ENCODE measurements at places on chromosomes 5 and 9. TPM values are rescaled to one million over a fixed set of nuclear protein-coding genes. Genes with fewer than 3 reads are reported as not detected.

Gene HMCN2
- 0.36 TPM for total RNA-seq

Gene FGD3
- not detected for total RNA-seq

DNA sequence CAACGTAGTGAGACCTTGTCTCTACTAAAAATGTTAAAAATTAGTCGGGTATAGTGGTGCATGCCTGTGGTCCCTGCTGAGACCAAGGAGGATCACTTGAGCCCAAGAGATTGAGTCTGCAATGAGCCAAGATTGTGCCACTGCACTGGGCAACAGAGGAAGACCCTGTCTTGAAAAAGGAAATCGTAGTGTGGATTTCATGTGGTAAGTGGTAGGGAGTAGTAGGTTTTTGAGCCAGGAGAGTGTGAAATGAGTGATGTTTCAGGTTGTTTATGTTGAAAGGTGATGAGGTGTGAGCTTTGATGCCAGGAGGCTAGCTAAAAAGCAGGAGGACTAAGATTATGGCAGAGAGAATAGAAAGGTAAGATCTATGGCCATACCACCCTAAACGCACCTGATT is 5.9 kb downstream of the MATR3 start:
- H3K27me3 ChIP-seq, result no peaks in the 10 kb centered on the region
- H3K4me1 ChIP-seq, result peaks cover 68% of the 10 kb centered on the region
- no peaks in the 10 kb centered on the region for H3K36me3 ChIP-seq

GRCh38 chr9:133202145-133202513 is 6.9 kb downstream of the OBP2B start:
- no peaks in the 10 kb centered on the region for H3K4me1 ChIP-seq
- no peaks in the 10 kb centered on the region for H3K36me3 ChIP-seq
- H3K27ac ChIP-seq, result no peak overlapping the region
- peaks cover 43% of the 10 kb centered on the region for H3K27me3 ChIP-seq
- DNase-seq, result no peak

GRCh38 chr9:128080206-128080605 is 12.2 kb downstream of the SLC25A25 start:
- no peak overlapping the region for H3K27ac ChIP-seq
- DNase-seq, result no peak
- no peaks in the 10 kb centered on the region for H3K27me3 ChIP-seq
- no peaks in the 10 kb centered on the region for H3K36me3 ChIP-seq

GRCh38 chr5:160506006-160507004 is 84.7 kb downstream of the PTTG1 start:
- peaks cover 41% of the 10 kb centered on the region for H3K27me3 ChIP-seq
- DNase-seq, result no peak
- H3K4me3 ChIP-seq, result no peak overlapping the region
- no peak overlapping the region for H3K27ac ChIP-seq
- H3K4me1 ChIP-seq, result peaks cover 9% of the 10 kb centered on the region

- no peak for DNase-seq
- peaks cover 36% of the 10 kb centered on the region for H3K36me3 ChIP-seq
- peaks cover 17% of the 10 kb centered on the region for H3K4me1 ChIP-seq
These were observed 62.6 kb downstream of the NEK6 start for GRCh38 chr9:124320062-124320973.

DNA sequence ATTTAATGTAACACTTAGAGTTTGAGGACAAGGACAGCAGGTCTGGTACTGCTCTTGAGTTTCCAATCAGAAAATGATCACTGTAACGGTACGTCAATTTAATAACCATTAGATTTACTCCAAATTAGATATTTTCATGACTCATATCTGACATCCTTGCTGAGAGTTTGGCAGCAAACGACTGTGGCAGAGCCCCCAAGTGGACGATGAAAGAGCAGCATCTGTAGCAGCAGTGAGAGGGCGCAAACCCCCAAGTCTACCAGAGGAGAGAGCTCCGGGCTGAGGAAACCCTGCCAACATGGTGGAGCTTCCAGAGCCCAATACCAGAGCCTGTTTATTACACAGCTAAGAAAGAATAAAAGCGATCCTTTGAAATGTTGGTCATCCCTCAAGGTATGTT is 73.2 kb upstream of the EPB41L4A start:
- DNase-seq, result no peak
- no peak overlapping the region for H3K27ac ChIP-seq
- H3K4me1 ChIP-seq, result no peaks in the 10 kb centered on the region
- H3K27me3 ChIP-seq, result peaks cover 10% of the 10 kb centered on the region
- H3K36me3 ChIP-seq, result no peaks in the 10 kb centered on the region
- no peak overlapping the region for H3K4me3 ChIP-seq

Measured in chondrocyte (in vitro differentiated cells).